PC-3 (cell line): ENCODE measurements at places on chromosomes 4 and X.

DNA sequence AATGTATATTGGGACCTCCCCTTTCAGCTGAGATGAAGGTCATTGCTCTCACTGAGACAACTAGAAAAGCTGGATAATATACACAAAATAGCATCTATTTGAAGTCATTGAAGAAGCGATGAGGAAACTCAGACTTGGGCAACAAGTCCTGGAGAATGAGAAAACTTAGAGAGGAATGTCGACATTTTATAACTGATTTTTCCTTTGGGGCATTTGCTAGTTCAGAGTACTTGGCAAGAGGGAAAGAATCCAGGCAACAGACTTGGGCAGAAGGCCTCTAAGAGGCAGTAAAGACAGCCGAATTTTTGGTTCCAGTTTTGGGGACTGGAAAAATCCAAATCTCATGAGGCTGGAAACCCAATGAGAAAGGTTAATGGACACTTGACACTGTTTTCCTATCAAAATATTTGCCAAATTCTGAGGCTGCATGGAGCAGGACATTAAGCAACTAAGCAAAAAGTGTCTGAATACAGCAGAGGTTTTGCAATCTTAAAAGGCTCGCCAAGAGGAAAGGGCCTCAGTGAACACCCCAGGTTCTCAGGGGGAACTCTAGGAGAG, 21.0 kb upstream of the ANXA5 start:
- DNase-seq, result no peak

- DNase-seq, result no peak
These were observed 25.1 kb upstream of the USO1 start for GRCh38 chr4:75699299-75699698.

DNA sequence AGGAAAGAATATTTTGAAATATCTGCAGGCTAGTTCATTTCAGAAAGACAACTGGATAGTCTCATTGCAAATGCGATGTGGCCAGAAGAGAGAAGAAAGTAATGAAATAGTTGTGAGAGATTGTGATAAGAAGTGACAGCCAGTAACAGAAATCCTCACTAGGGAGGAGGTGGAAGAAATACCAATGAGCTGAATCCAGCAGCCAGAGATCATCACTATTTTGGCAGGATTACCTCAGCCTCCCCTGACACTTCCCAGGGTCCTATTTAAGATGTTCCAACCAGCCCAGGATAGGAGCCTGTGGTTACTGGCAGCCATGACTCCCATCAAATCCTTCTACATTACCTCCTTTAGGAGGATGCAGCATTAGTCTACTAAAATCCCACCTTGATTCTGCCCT, 76.7 kb upstream of the ARHGAP24 start:
- DNase-seq, result no peak

DNA sequence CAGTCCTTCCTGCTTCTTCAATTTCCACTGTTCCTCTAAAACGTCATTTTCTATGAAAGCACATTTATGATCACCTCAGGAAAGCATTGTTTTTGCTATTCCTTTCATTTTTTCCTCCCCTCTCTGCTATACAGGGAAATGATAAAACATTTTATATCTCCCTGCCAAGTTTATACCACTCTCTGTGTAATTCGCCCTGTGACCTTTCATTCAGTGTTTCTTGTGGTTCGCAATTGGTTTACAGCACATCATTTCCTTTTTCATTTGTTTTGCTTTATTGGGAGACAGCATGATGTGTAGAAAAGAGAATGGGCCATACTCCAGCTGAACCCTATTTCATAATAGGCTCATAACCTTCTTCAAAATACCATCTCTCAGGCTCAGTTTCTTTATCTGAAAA, 99.9 kb upstream of the RAPGEF2 start:
- no peak for DNase-seq

GRCh38 chr4:188021548-188022249, 26.1 kb downstream of the ZFP42 start:
- DNase-seq, result peak; percentile 60

DNA sequence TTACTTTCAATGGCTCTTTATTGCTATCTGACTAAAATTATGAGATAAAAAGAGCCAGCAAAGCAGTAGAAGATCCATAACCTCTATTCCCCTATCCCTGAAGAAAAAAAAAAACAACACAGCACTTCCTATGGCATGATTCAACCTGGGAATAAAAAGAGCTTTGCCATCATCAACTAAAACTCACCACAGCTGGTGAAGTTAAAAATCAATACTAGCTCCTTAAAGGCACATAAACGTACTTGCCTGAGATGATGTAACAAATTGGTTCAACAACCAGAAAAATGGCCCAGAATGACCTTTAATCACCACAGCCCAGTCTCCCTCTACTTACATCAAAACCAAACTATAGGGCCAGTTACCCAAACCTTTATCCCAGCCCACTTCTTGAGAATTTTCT, 153.8 kb downstream of the MAML3 start:
- DNase-seq, result no peak

- DNase-seq, result no peak
These were observed 2.7 kb downstream of the CRMP1 start for GRCh38 chr4:5890063-5890727.

DNA sequence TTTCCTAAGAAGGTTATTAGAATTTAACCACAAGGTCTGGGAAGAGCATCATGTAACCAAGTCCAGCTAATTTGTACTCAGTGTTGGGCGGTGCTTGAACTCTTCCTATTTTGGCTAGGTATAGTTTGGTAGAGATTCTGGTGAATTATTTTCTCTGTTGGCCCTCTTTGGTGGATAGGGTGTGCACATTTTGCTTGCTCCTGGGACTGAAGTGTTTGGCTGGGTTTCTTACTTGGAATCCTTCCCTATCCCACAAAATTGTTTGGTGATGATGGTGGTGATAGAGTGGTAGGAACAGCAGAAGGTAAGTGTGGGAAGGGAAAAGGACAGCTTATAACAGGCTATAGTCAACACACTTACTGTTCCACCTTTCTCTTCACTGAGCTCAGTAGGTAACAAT, 194.8 kb upstream of the GPC4 start:
- peak; percentile 10 for DNase-seq

GRCh38 chr4:188423039-188423438, 283.8 kb downstream of the TRIML1 start:
- DNase-seq, result peak; percentile 56

GRCh38 chrX:3415011-3415410, 68.6 kb upstream of the MXRA5 start:
- DNase-seq, result no peak

GRCh38 chr4:26175006-26175786, 145.6 kb upstream of the RBPJ start:
- DNase-seq, result no peak

DNA sequence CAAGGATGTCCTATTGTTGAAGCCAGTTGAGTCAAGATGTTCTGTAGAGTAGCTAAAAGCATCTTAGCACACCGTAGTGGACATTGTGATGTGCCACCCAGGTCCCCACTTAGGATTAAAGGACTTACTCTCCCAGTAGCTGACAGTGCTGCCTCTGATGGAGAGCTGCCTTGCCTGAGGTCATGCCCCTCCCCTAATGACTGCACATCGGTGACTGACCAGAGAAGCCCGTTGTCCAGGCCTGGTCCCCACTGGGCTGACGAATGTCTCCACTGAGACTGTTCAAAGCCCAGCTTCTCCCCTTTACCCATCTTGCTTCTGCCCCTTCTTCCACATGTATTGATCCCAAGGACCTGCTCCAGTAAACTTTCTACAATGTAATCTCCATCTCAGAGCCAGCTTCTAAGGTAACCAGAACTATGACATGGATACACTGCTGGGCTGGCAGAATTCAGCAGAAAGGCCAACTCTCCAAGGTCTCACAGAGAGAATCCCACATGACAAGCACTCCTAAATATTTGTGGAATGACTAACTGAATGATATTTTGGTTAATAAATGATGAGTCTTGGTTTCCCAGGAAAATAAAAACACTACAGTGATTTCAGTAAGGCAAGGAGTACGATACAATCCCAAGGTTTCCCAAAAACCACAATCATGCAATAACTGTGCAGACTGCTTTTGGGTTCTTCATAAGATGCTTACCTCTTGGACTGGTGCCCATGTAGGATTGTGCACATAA, 82.4 kb upstream of the TMEM150C start:
- DNase-seq, result peak; percentile 56

- DNase-seq, result no peak
These were observed 916 bp downstream of the MXRA5 start for GRCh38 chrX:3345281-3346191.

DNA sequence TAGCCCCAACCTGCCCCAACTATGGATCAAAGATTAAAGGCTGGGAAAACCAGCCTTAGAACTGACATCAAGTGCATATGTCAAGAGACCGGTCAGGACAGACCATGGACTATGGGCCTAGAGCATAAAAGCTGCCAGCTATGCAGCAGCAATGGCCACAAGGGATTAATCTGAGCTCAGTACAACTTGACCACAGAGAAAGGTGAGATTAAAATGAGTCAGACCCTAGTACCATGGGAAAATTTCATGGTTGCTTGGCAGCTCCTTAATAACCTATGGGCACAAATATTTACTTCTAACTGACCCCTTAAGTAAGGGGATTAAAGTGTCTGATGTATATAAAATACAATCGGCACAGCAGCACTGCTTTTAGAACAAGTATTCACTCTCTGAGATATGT, 54.4 kb downstream of the CBR4 start:
- peak; percentile 35 for DNase-seq

DNA sequence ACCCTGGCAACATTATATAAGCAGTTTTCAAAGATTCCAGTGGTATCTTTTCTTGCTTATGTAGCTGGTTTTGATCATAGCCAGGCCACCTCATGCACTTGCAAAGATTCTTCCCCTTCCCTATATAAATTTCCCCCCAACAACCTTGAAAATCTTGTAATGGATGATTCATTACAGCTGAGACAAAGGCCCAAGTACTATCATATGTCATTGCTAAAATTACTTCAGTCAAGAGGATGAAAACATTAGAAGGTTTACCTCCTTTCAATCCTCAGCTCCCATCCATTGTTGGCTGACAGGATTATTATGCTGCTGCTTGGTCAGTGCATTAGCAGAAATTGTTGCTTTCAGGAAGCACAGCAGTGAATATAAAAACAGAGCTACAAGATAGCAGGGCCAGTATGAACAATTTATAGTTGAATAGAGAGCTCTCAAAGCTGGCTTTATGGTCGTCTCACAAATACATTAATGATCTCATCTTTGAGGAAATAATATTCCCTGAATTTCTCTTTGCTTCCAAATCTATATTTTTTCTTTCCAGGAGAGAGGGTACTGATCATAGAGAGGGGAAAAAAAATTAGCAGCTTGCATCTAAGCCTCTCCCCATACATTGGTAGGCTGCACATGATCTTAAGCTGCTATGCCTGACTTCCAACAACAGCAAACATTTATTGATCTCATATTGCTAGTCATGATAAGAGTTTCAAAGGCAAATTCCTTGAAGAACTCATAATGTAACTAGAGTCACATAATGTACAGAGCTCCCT, 7.7 kb upstream of the ARHGEF38 start:
- peak; percentile 32 for DNase-seq

GRCh38 chr4:168317621-168318020, 931 bp downstream of the DDX60 start:
- DNase-seq, result no peak

DNA sequence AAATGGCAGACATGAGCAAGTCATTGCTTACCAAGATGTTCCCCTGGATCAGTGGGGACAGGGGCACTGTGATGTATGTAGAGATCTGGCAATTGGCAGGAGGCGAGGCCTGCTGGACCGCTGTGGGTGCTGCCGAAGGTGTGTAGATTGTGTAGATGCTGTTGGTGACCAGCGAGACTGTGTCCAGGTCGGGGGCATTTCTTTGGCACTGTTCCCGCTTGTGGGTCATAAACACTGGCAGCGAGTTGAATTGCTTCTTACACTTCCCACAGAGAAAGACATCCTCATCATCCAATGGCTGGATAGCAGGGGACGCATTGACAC, 52.7 kb downstream of the CFAP299 start:
- no peak for DNase-seq

DNA sequence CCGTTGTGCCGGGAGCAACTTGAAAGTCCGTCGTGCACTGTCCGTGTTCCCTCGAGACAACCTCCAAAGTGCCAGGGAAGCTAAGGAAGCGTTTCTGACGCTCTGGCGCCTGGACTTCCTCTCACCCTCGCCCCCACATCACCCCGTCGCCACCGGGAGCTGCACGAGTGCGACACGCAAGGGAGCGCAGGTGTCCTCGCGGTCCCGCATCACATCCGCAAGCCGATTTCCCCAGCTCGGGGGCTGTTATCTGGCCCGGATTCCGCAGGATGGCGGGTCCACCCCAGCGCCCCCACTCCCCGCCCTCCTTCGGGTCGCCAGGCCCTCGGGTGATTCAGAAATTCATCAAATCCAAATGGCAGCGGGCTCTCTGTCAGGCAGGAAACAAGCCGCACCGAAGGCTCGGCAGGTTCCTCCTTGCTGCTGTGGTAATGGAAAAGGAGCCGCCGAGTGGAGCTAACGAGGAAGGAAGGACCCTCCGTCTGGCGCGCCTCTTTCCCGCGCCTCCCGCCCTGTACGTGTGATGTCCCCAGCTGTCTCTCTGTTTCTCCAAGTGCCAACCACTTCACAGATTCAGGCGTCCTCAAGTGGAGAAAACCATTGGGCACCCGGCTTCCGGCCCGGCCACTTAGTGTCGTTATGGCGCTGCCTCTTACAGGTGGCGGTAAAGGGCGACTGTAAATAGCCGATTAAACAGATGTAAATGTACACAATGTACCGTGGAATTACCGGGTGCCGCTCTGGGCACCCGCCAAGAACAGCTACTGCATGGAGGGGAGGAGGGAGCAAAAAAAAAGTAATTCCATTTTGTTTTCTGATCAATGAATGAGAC, 921 bp upstream of the SETD7 start:
- peak; percentile 42 for DNase-seq

DNA sequence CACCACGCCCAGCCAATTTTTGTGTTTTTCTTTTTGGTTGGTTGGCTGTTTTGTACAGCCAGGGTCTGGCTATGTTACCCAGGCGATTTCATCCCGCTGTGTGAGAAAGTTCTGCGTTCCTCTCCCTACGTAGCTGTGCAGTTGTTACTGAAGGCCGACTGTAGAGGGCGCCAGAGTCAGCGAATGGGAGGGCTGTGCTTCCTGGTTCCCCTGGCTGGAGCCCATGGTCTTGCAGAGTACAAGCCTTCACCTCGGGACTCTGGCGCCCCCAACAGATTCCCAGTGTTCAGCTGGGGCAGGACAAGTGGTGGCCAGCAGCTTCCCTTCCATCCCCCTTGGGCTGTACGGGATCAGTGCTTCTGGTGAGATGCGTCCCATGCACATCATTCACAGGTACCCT, 5.6 kb upstream of the CT45A1 start:
- peak; percentile 32 for DNase-seq

DNA sequence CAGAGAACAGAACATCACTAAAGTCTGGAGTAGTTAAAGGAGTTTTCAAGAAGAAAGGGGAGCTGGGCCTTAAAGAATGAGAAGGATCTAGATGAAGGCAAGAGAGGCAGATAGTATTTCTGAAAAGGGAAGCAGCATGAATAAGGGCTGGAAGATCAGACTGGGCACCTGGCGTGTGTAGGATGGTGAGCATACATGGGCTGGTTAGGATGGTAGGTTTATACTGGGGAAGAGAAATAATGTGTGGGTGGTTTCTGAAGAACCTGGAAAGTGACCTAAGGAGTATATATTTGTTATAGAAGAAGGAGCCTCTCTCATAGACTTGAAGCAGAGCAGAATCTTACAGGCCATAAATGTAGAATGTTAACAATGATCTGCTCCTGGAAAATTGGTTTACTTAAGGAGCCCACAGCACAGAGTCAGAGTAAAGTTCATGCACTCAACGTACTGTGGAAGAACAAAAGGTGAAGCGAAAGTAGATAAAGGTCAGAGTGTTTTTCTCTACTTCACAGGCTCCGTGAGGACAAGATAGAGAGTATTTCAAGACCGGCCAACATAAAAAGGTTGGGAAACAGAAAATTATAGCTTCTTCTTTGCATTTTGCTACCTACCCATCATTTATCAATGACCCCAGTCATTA, 35.8 kb downstream of the MBNL3 start:
- DNase-seq, result no peak

- DNase-seq, result no peak
These were observed 87.0 kb downstream of the BCOR start for GRCh38 chrX:40010550-40011321.
